ENCODE measurements at places on chromosomes 7 and 10.
A peak's percentile ranks its signal among the peaks of the same experiment; 100 is the strongest.

- no peak overlapping the region for H3K27ac ChIP-seq
- no peak overlapping the region for H3K4me3 ChIP-seq
- no peaks in the 10 kb centered on the region for H3K4me1 ChIP-seq
- no peaks in the 10 kb centered on the region for H3K27me3 ChIP-seq
Measured at GRCh38 chr10:59007307-59008025, 169.0 kb upstream of the PHYHIPL start.

GRCh38 chr10:89413398-89413912 is 913 bp upstream of the IFIT5 start:
- H3K4me1 ChIP-seq = peaks cover 14% of the 10 kb centered on the region
- peaks cover 3% of the 10 kb centered on the region for H3K36me3 ChIP-seq
- H3K4me3 ChIP-seq = peak overlapping the region; percentile 95
- H3K27me3 ChIP-seq = no peaks in the 10 kb centered on the region
- peak overlapping the region; percentile 90 for H3K27ac ChIP-seq

- H3K4me1 ChIP-seq = no peaks in the 10 kb centered on the region
- DNase-seq = no peak
- no peak overlapping the region for H3K4me3 ChIP-seq
- no peaks in the 10 kb centered on the region for H3K27me3 ChIP-seq
- no peak overlapping the region for H3K27ac ChIP-seq
- H3K36me3 ChIP-seq = no peaks in the 10 kb centered on the region
Measured at GRCh38 chr10:61320257-61320587, 133.0 kb downstream of the TMEM26 start.

DNA sequence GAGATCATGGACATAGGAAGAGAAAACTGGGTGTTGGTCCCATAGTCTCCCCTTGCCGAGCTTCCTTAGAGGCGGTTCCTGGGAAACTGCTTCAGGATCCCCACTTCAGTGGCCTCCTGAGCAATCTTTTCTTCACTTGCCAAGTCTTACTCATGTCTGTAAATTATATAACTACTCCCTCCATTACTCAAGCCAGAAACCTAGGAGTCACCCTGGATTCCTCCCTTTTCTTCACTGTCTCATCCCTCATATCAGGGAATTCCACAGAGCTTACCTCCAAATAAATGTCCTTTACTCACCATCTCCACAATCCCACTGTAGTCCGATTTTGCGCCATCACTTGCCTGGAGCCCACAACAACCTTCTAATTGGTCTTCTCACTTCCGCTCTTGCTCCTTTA is 29.1 kb upstream of the TRUB1 start:
- H3K4me3 ChIP-seq = no peak overlapping the region
- peaks cover 3% of the 10 kb centered on the region for H3K27me3 ChIP-seq
- DNase-seq = no peak
- no peak overlapping the region for H3K27ac ChIP-seq

DNA sequence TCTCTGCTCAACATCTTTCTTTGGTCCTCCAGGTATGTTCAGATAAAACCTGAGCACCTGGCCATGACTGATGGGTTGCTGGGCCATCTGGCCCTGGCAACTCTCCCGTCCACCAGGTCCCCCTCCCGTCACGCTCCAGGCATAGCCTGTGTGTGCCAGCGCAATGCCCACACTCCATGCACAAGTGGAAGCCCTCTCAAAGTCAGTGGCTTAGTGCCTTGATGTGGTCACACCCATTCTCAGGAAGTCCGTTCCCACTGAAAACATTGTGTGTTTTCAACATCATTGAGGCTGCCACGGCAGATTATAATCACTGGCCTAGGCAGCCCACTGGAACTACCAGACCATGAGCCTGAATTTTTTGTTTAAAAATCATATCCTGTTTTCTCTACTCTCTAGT is 170.6 kb upstream of the LANCL2 start:
- H3K36me3 ChIP-seq = no peaks in the 10 kb centered on the region
- H3K4me1 ChIP-seq = no peaks in the 10 kb centered on the region
- H3K27ac ChIP-seq = no peak overlapping the region
- H3K27me3 ChIP-seq = no peaks in the 10 kb centered on the region
- DNase-seq = no peak

DNA sequence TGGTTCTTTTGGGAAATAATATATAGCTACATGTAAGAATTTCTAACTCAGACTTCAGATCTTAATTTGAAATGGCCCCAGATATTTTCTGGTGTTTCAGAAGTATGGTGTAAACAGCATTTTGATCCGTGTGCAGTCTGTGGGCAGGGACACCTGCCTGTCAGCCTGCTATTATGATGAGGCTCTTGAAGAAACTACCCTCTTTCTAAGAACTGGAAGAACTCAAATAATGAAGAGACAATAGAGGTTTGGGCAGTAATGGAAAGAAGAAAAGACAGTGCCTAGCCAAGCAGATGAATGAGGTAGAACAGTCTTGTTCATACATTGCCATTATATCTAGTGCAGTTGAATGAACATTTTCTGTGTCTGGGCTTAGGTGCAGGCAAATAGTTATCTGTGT is 256.6 kb downstream of the ARHGAP21 start:
- H3K36me3 ChIP-seq = no peaks in the 10 kb centered on the region
- H3K27ac ChIP-seq = no peak overlapping the region
- H3K4me3 ChIP-seq = no peak overlapping the region
- DNase-seq = no peak
- H3K27me3 ChIP-seq = no peaks in the 10 kb centered on the region

DNA sequence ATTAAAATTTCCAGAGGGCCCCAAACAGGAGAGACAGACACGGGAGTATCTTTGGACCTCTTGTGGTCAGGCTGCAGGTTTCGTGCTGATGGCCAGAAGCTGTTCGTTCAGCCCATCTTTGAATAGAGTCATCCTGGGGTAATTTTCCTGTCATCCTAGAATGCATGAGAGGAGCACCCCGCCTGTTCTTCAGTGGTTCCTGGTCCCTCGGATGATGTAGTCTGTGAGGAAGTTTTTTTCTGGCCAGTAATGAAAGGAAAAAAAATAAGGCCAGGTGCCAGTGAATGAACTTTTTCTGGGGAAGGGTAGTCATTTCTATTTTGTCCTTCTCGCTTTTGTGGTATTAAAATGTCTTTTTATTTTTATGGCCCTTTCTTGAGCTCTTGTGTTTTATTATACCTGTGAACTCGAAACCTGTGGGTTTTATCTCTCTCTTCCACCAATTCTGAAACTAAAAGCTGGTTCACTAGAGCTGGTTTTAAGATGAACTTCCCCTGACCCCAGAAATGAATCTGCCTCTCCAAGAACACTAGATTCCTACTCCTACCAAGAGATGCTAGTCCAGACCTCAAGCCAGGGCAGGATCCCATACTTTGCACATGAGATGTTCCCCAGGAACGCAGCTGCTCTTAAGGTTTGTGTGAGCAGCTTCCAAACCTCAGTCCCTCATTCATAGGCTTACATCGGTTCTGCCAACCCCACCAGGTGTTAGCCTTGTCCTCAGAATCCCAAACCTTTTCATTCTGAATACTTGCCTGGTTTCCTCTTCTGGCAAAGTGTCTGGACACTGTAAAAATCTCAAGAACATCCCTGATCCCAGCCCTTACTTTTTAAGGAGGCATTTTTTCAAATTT is 15.4 kb upstream of the MEST start:
- no peak overlapping the region for H3K27ac ChIP-seq
- H3K36me3 ChIP-seq = no peaks in the 10 kb centered on the region
- no peaks in the 10 kb centered on the region for H3K27me3 ChIP-seq
- H3K4me1 ChIP-seq = no peaks in the 10 kb centered on the region
- no peak overlapping the region for H3K4me3 ChIP-seq
- DNase-seq = no peak

- H3K27ac ChIP-seq = no peak overlapping the region
- peaks cover 3% of the 10 kb centered on the region for H3K27me3 ChIP-seq
- no peaks in the 10 kb centered on the region for H3K4me1 ChIP-seq
- DNase-seq = no peak
Measured at GRCh38 chr7:109898-110556, 82.3 kb upstream of the FAM20C start.

DNA sequence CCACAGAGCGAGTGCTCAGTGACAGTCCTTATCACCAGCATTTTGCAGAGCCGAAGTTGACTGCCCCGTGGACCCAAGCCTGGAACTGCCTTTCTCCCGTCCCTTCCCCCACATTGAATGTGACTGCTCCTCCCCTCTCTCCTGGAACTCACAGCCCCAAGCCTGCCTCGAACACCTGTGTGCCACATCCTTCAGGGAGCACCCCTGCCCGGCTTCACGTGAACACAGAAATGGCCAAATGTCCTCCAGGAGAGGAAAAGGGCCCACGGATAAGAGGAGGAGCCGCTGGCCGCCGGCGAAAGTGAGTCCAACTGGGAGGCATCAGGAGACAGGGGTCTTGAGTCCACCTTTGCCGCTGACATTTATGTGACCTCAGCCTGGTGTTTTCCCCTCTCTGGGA is 16.2 kb downstream of the STX1A start:
- H3K27ac ChIP-seq = no peak overlapping the region
- H3K36me3 ChIP-seq = peaks cover 16% of the 10 kb centered on the region
- H3K4me3 ChIP-seq = no peak overlapping the region
- no peaks in the 10 kb centered on the region for H3K4me1 ChIP-seq
- no peaks in the 10 kb centered on the region for H3K27me3 ChIP-seq

- H3K27me3 ChIP-seq = no peaks in the 10 kb centered on the region
- no peak for DNase-seq
- no peak overlapping the region for H3K4me3 ChIP-seq
- H3K27ac ChIP-seq = no peak overlapping the region
Measured at GRCh38 chr7:144011458-144012230, 11.5 kb downstream of the OR6B1 start.

- H3K27ac ChIP-seq = no peak overlapping the region
- no peak overlapping the region for H3K4me3 ChIP-seq
- no peak for DNase-seq
- no peaks in the 10 kb centered on the region for H3K36me3 ChIP-seq
- peaks cover 42% of the 10 kb centered on the region for H3K4me1 ChIP-seq
Measured at GRCh38 chr10:14652067-14652466, 122.6 kb downstream of the FAM107B start.

DNA sequence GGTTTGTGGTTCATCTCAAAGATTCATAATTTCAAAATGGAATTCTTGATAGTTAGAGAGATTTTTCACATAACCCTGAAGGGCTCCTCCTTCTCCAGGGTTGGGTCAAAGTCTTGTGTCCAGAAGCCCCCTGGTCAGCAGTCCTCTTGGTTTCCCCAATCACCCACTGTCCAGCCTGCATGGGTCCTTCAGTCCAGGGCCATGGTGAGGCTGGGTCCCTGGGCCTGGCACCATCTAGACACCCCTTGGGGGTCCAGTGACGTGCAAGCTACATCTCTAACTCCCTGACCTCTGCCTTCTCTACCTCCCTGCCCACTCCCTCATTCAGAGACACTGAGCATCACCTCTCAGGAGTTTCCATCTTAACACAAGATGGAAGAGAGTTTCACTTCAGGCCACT is 26.1 kb downstream of the ANXA8 start:
- H3K27ac ChIP-seq = no peak overlapping the region
- no peaks in the 10 kb centered on the region for H3K27me3 ChIP-seq
- no peaks in the 10 kb centered on the region for H3K4me1 ChIP-seq
- H3K36me3 ChIP-seq = no peaks in the 10 kb centered on the region
- H3K4me3 ChIP-seq = no peak overlapping the region

DNA sequence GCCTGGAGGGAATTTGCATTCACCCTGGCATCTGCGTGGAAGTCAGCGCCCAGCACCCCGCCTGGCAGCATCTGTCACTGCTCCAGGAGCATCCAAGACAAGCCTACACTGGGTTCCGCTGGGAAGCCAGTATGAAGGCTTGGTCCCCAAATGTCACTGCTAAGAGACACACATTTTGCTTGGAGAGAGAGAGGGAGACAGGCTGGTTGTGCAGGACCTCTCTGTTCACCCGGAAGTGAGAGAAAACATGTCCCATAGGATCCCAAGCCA is 119.5 kb downstream of the SEC23IP start:
- DNase-seq = no peak
- no peak overlapping the region for H3K4me3 ChIP-seq
- no peaks in the 10 kb centered on the region for H3K36me3 ChIP-seq
- no peaks in the 10 kb centered on the region for H3K4me1 ChIP-seq
- H3K27me3 ChIP-seq = no peaks in the 10 kb centered on the region
- H3K27ac ChIP-seq = no peak overlapping the region

DNA sequence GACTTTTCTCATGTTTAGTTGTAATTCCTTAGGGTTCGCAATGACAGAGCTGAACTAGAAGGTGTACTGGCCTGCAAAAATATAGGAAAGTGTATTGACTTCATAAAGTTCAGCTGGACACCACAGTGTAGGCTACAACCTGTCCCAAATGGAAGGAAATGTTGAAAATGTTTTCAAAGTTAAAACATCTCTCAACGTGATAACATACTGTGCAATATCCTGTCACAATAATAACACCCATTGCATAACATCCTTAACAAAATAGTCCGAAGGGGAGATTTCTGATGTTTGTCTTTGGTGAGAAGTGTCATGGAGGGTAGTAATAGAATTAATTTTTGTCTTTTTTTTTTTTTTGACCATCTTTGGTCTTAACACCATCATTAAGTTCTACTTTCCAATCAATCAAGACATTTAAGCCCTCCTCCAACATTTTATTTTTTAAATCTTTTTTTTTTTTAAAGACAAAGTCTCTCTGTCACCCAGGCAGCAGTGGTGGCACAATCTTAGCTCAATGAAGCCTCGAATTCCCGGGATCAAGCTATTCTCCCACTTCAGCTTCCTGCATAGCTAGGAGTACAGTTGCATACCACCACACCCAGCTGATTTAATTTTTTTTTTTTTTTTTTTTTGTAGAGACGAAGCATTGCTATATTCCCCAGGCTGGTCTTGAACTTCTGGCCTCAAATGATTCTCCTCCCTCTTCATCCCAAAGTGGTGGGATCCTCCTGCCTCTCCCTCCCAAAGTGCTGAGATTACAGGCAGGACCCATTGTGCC is 45.7 kb downstream of the DYNC1I1 start:
- H3K27me3 ChIP-seq = no peaks in the 10 kb centered on the region
- DNase-seq = no peak
- no peak overlapping the region for H3K4me3 ChIP-seq
- H3K4me1 ChIP-seq = no peaks in the 10 kb centered on the region

DNA sequence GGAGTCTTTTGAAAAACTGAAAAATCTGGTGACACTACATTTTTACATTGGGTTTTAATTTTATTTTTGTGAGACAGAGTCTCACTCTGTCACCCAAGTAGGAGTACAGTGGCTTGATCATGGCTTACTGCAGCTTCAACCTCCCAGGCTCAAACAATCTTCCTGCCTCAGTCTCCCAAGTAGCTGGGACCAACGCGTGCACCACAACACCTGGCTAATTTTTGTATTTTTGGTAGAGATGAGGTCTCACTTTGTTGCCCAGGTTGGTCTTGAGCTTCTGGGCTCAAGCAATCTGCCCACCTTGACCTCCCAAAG is 11.5 kb downstream of the MPLKIP start:
- H3K4me3 ChIP-seq = no peak overlapping the region
- H3K36me3 ChIP-seq = no peaks in the 10 kb centered on the region
- no peak for DNase-seq
- H3K4me1 ChIP-seq = no peaks in the 10 kb centered on the region
- H3K27me3 ChIP-seq = no peaks in the 10 kb centered on the region
